ENCODE measurements at places on chromosomes 16 and 17. TPM values are rescaled to one million over a fixed set of nuclear protein-coding genes. Genes with fewer than 3 reads are reported as not detected.

- peaks cover 18% of the 10 kb centered on the region for H3K36me3 ChIP-seq
- no peaks in the 10 kb centered on the region for H3K27me3 ChIP-seq
- no peak overlapping the region for H3K4me3 ChIP-seq
- no peak for ATAC-seq
Measured at GRCh38 chr16:8764525-8765250, 32.8 kb downstream of the TMEM186 start.

The SDK2 gene
- total RNA-seq, result 0.26 TPM

DNA sequence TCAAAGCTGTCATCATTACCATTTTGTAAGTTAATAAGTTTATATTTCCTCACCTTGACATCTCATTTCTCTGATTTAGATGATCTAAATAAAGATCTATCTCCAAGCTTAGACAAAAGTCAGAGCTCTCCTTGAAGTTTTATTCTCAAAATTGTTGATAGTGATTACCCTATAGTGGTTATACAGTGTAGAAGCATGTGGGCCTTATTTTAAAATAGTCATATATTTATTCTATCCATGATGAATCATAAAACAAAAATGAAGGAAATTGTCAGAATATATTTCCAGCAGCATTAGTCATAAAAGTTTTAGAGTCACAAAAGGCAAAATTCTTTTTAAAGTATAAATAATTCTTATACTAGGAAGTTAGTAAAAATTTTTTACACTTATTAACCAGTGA, 49.0 kb downstream of the RHOT1 start:
- H3K27me3 ChIP-seq, result no peaks in the 10 kb centered on the region
- no peak overlapping the region for H3K4me3 ChIP-seq
- H3K27ac ChIP-seq, result no peak overlapping the region

DNA sequence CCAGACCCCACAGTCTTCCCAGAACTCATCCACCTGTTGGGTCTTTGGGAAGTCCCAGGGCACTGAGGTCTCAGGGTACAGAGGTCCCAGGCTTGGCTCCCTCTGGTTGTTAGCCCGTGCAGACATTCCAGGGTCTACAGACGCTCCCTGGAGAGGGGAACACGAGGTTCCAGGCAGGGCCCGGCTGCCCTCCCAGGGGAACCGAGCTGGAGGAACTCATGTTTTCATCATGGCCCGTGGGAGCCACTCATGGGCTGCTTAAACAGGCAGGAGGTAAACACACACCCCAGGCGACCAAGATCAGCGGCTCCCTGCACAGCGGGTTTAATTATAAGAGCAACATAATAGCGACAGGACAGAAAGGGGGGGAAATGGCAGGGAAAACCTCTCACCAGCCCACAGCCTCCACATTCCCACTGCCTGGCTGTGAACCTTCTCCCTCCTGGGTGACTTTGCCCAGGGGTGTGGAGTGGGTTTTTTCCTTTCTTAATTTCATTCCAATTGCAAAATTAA, 36.5 kb downstream of the TRARG1 start:
- H3K4me1 ChIP-seq, result no peaks in the 10 kb centered on the region
- no peak for ATAC-seq
- H3K27ac ChIP-seq, result no peak overlapping the region
- no peak overlapping the region for H3K4me3 ChIP-seq
- peaks cover 6% of the 10 kb centered on the region for H3K27me3 ChIP-seq

DNA sequence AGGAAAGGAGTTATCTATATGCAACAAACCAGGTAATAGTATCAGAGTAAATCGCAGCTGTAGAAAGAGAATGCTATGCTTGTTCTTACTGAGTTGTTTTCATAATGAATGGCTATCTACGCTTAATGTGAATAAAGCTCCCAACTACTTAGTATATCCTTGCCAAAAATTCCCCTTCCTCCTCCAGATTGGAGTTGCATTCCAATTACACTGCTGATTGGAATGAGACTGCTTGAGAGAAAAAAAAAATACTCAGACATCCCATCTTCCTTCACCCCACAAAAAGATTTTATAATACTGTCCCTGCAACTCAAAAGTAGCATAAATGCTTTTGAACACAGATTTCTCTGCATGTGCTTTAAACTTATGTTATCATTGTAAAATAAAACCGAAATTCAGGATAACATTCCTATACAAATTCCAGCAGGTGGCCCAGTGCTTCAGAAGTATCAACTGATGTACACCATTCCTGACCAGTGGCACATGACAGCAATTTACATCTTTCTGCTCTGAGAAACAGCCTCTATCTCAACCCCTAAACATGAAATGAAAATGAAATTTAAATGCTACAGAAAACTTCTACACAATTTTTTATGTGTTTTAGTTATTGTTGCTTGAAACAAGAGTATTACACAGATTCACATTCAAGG, 47.0 kb downstream of the SMURF2 start:
- peaks cover 13% of the 10 kb centered on the region for H3K4me1 ChIP-seq
- H3K36me3 ChIP-seq, result no peaks in the 10 kb centered on the region
- no peaks in the 10 kb centered on the region for H3K27me3 ChIP-seq
- H3K27ac ChIP-seq, result no peak overlapping the region
- no peak overlapping the region for H3K4me3 ChIP-seq

The KCNJ18 gene
- not detected for total RNA-seq

- H3K4me1 ChIP-seq, result peaks cover 40% of the 10 kb centered on the region
- no peak for ATAC-seq
- peak overlapping the region; percentile 33 for H3K4me3 ChIP-seq
- no peaks in the 10 kb centered on the region for H3K27me3 ChIP-seq
Measured at GRCh38 chr16:71915350-71915749, 20.0 kb downstream of the IST1 start.

The SP2 gene
- total RNA-seq, result 23.7 TPM

The QPRT gene
- total RNA-seq, result 4.3 TPM

DNA sequence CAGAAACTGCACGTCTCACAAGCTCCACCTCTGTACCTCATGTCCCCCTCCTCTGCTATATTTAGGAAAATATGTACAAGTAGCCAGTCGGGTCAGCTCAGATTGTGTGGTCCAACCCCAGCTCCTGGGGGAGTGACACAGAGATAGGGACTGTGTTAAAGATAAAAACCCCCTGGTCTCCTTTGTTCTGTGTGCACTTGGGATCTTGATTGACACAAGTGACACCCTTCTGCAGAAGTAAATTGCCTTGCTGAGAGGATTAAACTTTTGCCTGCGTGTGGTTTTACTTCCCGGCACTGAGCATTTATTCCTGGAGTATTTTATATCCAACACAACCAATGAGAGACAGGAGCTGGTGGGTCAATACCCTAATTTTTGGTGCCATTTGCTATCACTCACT, 37.5 kb downstream of the TLE7 start:
- H3K36me3 ChIP-seq, result no peaks in the 10 kb centered on the region
- H3K4me1 ChIP-seq, result no peaks in the 10 kb centered on the region
- H3K27me3 ChIP-seq, result peaks cover 27% of the 10 kb centered on the region
- H3K27ac ChIP-seq, result no peak overlapping the region
- no peak for ATAC-seq

DNA sequence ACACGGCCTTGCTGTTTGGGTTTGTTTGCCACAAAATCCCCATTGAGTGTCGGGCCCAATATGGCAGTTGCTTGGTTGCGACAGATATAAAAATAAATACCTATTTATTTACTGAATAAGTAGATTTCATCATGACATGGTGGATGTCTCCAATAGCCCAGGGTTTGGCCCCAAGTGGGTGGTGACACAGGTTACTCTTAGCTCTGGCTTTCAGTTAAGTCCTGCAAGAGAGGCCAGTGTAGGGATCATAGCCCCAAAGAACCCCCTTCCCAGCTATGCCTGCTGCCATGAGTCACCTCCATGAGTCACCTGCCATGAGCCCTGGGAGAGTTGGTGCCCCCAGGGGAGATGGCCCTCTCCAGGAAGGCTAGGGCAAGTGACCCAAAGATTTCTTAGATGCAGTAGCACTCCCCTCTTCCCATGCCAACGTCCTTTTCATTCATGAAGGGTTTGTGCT, 78.7 kb upstream of the LGALS9 start:
- ATAC-seq, result peak; percentile 47
- no peak overlapping the region for H3K4me3 ChIP-seq
- no peak overlapping the region for H3K27ac ChIP-seq
- H3K4me1 ChIP-seq, result peaks cover 11% of the 10 kb centered on the region

The TLCD2 gene
- 0.26 TPM for total RNA-seq

The CLEC19A gene
- total RNA-seq, result not detected

GRCh38 chr17:80751070-80751945, 206.7 kb downstream of the RPTOR start:
- no peak for ATAC-seq
- peaks cover 17% of the 10 kb centered on the region for H3K36me3 ChIP-seq
- peaks cover 11% of the 10 kb centered on the region for H3K4me1 ChIP-seq
- no peaks in the 10 kb centered on the region for H3K27me3 ChIP-seq
- H3K4me3 ChIP-seq, result no peak overlapping the region
- H3K27ac ChIP-seq, result peak overlapping the region; percentile 65

GRCh38 chr17:28573040-28573380, 1.7 kb upstream of the PIGS start:
- H3K27ac ChIP-seq, result peak overlapping the region; percentile 96
- H3K4me3 ChIP-seq, result peak overlapping the region; percentile 97
- H3K27me3 ChIP-seq, result no peaks in the 10 kb centered on the region
- peaks cover 28% of the 10 kb centered on the region for H3K4me1 ChIP-seq
- ATAC-seq, result no peak

The ZFHX3 gene
- 0.21 TPM for total RNA-seq

The CCL5 gene
- total RNA-seq, result 17.2 TPM

DNA sequence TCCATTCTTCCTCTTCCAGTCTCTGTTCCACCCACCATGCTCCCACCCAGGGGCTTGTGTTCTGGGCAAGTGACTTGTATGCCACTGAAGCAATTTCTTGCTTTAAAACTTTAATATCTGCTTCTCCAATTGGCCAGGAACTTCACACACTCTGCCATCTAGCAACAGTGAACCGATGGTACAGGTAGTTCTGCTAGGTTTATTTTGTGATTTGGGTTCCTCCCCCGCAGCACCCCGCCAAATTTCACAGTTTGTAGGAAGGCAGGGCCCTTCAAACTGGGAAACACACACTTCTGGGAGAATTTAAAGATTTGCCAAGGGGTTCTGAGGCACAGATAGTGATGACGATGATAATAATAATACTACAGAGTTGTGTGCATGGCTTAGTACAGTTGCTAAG, 3.3 kb downstream of the ARSG start:
- H3K27me3 ChIP-seq, result no peaks in the 10 kb centered on the region
- peaks cover 35% of the 10 kb centered on the region for H3K4me1 ChIP-seq
- peak overlapping the region; percentile 29 for H3K4me3 ChIP-seq
- no peak for ATAC-seq
- H3K36me3 ChIP-seq, result no peaks in the 10 kb centered on the region

DNA sequence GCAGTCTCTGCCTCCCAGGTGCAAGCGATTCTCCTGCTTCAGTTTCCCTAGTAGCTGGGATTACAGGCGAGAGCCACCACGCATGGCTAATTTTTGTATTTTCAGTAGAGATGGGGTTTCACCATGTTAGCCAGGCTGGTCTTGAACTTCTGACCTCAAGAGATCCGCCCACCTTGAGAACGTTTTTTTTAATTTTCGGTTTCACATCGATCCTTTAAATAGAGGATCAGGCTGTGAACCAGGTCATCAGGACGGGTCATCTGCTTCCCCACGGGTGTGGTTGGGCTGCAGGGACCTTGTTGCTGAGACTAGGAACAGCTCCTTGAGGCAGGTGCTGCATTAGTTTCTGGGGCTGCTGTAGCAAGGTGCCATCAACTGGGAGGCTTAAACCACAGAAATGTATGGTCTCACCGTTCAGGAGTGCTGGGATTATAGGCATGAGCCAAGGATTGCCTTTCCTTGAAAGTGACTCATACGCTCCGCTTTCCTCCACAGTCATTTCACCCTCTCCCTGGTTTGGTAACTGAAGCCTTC, 7.9 kb upstream of the NAGPA start:
- no peaks in the 10 kb centered on the region for H3K4me1 ChIP-seq
- H3K27me3 ChIP-seq, result no peaks in the 10 kb centered on the region
- no peaks in the 10 kb centered on the region for H3K36me3 ChIP-seq
- H3K4me3 ChIP-seq, result no peak overlapping the region

The OTOP2 gene
- total RNA-seq, result not detected

The TEX19 gene
- not detected for total RNA-seq

The ALDH3A1 gene
- not detected for total RNA-seq

The CRAMP1 gene
- total RNA-seq, result 20.6 TPM

The CDYL2 gene
- total RNA-seq, result 40.3 TPM

- H3K27me3 ChIP-seq, result no peaks in the 10 kb centered on the region
- peaks cover 5% of the 10 kb centered on the region for H3K4me1 ChIP-seq
- H3K36me3 ChIP-seq, result peaks cover 69% of the 10 kb centered on the region
- H3K27ac ChIP-seq, result peak overlapping the region; percentile 78
- H3K4me3 ChIP-seq, result peak overlapping the region; percentile 89
Measured at GRCh38 chr16:23679274-23679985, 741 bp downstream of the PLK1 start.

The CDK10 gene
- 81.1 TPM for total RNA-seq

The LPO gene
- total RNA-seq, result 0.16 TPM

- no peak overlapping the region for H3K27ac ChIP-seq
- H3K4me3 ChIP-seq, result no peak overlapping the region
- no peaks in the 10 kb centered on the region for H3K36me3 ChIP-seq
- H3K4me1 ChIP-seq, result no peaks in the 10 kb centered on the region
Measured at GRCh38 chr16:86229283-86229682, 281.0 kb upstream of the FOXF1 start.

- no peak overlapping the region for H3K4me3 ChIP-seq
- H3K27me3 ChIP-seq, result no peaks in the 10 kb centered on the region
- H3K27ac ChIP-seq, result no peak overlapping the region
- no peaks in the 10 kb centered on the region for H3K4me1 ChIP-seq
- ATAC-seq, result no peak
- peaks cover 84% of the 10 kb centered on the region for H3K36me3 ChIP-seq
Measured at GRCh38 chr17:39564211-39564848, 43.4 kb downstream of the NEUROD2 start.

The SPATA22 gene
- not detected for total RNA-seq

The MPP3 gene
- total RNA-seq, result 0.58 TPM

DNA sequence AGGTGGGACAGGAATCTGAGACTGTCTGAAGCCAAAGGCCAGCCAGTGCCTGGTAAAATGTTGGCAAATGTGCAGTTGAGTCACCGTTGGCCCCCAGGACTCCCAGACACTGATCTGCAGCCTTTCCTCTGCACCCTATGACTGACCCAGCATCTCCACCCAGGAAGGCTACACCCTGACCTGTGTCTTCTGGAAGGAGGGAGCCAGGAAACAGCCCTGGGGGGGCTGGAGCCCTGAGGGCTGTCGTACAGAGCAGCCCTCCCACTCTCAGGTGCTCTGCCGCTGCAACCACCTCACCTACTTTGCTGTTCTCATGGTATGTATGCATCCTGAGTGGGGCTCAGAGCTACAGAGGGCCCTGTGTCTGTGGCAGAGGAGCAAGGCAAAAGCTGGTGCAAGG, 24.0 kb downstream of the ADGRG5 start:
- peaks cover 18% of the 10 kb centered on the region for H3K4me1 ChIP-seq
- peaks cover 88% of the 10 kb centered on the region for H3K36me3 ChIP-seq
- H3K27me3 ChIP-seq, result no peaks in the 10 kb centered on the region
- H3K4me3 ChIP-seq, result no peak overlapping the region
- no peak for ATAC-seq

The ARL4D gene
- 1.7 TPM for total RNA-seq

The CLDN9 gene
- 0.15 TPM for total RNA-seq

DNA sequence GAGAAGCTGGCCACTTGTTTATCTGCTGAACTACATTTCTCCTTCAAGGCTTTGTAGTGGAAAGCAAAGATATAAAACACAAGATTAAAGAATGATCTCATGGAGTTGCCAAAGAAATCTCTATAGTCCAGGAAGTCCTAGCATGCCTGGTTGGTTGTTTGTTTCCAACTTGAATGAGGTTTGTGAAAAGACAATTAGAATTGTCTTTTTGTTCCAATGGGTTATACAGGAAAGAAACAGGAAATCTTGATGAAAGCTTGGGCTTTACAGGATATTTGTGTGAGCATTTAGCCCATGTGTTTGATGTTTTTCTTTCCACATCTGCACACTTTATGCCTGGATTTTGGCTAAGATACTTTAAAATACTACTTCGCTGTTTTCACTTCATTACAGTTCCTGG, 273.4 kb downstream of the CEP112 start:
- H3K27ac ChIP-seq, result no peak overlapping the region
- H3K27me3 ChIP-seq, result no peaks in the 10 kb centered on the region
- no peaks in the 10 kb centered on the region for H3K36me3 ChIP-seq
- no peak overlapping the region for H3K4me3 ChIP-seq
